ENCODE measurements at places on chromosomes 1 and 21.
A peak's percentile ranks its signal among the peaks of the same experiment; 100 is the strongest.

GRCh38 chr1:95282518-95282895, 48.5 kb downstream of the RWDD3 start:
- peak; percentile 81 for DNase-seq

DNA sequence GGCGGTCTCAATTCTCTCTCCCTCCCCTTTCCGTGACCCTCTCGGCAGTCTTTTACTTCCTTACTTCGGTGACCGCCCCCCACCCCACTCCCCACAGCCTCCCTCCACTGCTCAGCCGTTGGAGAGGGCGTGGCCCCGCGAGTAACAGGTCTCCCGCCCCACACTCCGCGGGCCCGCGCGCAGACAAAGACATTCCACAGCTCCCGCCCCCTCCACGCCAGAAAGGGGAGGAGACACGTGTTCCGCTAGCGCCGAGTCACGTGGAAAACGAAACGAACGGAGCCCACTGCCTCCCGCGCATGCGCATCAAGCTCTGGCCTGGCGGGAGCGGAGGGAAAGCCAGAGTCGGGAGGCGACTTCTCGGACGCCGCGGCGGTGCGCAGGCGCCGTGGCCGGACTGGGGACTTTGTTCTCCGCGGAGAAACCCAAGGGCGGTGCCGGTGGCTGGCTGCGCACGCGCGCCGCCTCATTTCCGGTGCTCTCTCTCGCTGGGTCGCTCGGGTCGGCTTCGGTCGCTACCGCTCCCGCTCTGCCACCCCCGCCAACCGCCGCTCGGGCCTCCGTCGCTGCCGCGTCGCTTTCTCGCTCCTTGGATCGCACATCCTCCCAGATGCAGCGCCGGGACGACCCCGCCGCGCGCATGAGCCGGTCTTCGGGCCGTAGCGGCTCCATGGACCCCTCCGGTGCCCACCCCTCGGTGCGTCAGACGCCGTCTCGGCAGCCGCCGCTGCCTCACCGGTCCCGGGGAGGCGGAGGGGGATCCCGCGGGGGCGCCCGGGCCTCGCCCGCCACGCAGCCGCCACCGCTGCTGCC, at the start of gene KHDRBS1:
Gene KHDRBS1 (plus strand): TSS at position 483 of the 813 bp plus-strand sequence. CDS start 128 bp downstream, at position 611.
- peak; percentile 99 for DNase-seq

- no peak for DNase-seq
These were observed 151.9 kb upstream of the KLHDC7A start for GRCh38 chr1:18328803-18329202.

- DNase-seq: peak; percentile 20
These were observed 100.1 kb upstream of the S1PR1 start for GRCh38 chr1:101136739-101137138.

DNA sequence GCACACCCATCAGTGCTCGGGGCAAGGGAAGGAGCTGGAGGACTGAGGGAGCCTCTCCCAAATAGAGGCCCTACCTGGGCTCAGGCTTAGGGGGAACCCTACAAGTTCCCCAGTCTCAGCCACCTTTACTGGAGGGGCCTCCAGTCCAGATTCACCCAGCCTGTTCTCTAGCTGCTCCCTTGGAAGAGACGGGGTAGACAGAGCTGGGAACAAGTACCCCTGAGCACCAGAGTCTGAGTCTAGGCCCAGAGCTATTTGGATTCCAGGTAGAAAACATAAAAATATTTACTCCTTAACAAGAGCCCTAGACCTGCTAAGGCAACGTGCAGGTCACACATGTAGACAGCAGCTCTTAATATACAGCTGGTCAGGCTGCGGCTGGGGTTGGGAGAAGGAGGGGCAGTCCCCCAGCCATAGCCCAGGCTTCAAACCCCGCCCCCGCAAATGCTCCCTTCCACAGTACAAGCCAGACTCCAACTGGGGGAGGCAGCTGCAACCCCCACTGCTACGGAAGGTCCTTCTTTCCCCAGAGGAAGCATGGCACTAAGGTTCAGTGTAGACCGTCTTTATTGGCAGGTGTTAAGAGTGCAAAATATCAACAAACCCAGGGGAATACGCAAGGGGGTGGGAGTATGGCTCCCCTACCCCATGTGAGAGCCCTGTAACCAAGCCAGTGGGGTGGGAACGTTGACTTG, 8.0 kb downstream of the TENT5B start:
- DNase-seq: peak; percentile 62

DNA sequence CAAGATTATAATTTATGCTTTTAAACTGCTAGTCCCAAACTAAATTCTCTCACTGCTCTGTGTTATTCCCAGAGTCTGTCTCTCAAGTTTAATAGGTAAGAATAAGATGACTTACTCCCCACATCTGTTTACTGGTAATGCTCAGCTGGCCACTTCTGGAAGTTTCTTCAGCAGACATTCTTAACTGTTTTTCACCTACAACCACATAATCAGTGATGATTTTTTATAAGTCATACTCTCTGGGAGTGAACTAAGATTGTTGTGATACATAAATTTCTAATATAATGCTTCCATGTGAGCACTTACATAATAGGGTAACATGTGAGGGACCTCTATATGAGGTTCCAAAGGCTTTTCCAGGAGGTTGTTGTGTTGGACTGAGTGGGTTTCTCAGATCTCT, 8.7 kb downstream of the SLAMF7 start:
- no peak for DNase-seq

- DNase-seq: no peak
These were observed 15.3 kb downstream of the RPS6KC1 start for GRCh38 chr1:213066363-213066762.

GRCh38 chr1:30805304-30806003, 47.9 kb upstream of the LAPTM5 start:
- peak; percentile 25 for DNase-seq

DNA sequence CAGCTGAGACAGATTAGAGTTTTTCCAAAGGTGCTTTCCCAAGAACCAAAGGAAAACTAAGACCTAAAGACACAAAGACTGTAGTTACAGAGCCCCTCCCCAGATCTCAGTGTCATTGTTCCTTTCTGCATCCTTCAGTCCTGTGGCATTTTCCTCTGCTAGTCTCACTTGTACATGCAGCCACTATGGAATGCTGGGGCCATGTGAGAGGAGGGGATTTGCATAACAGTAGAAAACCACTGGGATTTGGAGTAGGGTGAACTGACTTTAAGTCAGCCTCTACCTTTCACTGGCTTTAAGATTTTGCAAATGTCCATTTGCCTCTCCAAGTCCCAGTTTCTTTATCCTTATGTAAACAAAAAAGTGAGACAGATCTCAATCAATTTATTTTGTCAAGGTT, 119.4 kb upstream of the F3 start:
- no peak for DNase-seq

DNA sequence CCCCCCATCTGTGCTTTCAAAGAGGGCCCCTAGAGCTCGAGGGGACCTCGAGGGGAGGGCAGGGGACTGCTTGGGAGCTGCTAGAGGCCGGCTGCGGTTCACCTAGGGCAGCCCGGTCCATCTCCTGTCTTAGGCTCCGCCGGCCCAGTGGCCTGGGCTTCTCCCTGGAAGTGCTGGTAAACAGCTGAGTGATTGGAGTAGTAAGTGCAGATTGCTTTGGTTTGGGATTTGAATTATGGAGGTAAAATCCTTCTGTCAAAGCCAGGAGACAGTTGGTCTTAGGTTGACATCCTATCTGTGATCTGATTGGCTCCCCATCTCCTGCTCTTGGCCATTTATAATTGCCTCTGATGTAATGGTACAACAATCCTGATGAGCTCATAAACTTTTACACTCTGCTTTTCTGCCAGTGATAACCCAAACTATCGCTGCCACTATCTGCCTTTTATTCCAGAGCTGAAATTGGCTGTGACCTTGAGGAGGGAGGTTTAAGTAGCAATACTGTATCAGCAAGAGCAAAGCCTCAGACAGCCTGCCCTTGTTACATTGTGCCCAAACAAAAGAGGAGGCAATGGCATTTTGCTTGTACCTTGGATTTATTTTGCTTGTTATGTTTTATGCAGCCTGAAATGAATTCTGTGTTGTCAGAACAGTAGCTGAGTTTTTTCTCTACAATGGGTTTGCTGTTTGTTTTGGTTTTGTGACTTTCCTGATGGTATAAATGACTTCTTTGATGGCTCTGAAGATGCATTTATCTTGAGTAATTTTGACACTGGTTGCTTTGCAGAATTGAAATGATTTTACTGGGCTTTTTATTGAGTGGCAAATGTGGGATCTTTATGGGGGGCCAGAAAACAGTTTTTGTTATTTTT, 2.4 kb downstream of the ARID1A start:
- peak; percentile 97 for DNase-seq

GRCh38 chr1:206728697-206728987, 41.9 kb upstream of the IL19 start:
- DNase-seq: no peak

- DNase-seq: peak; percentile 77
These were observed 29.4 kb downstream of the FRRS1 start for GRCh38 chr1:99737016-99737415.

DNA sequence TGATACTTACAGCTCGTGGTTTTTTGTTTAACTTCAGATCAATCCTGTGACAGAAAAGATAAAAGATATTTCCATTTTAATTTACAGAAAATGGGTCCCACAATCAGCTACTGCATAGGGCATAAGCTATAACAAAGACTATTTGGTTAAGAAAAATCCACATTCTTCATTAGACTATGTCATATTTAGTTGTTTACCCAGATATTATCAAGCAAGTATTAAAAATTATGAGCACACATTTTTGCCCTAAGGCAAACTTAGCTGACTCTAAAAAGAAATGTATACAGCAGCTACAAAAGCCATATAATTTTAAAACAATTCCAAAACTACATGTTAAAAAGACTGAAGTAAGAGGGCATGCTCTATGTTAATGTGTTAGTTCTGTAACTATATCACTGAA, 18.7 kb downstream of the MEAF6 start:
- no peak for DNase-seq

DNA sequence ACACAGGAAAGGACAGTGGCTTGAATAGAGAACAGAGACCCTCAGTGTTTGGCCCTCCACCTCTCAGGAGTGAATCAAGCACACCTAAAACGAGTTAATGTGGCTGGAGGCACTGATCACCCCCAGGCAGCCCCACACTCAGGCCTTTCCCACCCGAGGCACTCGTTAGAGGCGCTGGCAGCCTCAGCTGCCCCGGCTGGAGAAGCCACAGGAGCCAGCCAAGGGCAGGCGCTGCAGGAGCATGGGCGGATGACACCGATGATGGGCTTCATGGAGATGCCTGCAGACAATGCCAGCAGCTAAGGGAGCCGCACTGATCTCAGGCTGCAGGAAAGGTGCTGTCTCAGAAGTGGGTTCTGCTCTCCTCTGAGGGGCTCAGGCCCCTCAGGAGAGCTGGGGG, 24.1 kb upstream of the ABCG1 start:
- DNase-seq: no peak

DNA sequence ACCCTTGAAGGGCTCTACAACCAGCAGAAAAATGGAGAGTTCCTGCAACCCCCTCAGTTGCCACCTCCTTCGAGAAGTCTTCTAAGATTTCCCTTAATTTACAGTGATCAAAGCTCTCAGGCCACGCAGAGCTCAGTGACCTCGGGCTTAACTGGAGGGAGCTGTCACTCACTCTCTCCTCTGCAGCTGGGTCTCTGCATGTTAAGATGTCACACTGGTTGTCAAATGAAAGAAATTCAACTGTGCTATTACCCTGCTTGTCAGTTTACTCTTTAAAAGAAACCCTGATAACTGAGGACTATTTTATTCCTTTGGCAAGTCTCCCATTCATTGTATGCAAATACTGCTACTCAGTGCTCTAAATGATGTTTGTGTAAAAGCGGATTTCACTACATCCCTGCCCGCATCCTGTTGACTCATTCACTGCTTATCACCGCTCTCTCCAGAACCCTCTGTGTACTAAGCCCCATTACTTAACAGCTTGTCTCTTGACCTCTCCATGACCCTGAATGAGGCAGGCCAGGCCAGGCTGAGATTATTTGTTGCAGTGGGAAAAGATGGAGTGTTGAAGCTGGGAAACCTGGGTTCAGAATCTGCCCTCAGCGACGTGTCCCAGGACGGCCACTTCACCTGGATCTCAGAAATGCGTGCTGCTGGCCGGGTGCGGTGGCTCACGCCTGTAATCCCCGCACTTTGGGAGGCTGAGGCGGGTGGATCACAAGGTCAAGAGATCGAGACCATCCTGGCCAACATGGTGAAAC, 13.7 kb downstream of the DHRS3 start:
- DNase-seq: peak; percentile 95

DNA sequence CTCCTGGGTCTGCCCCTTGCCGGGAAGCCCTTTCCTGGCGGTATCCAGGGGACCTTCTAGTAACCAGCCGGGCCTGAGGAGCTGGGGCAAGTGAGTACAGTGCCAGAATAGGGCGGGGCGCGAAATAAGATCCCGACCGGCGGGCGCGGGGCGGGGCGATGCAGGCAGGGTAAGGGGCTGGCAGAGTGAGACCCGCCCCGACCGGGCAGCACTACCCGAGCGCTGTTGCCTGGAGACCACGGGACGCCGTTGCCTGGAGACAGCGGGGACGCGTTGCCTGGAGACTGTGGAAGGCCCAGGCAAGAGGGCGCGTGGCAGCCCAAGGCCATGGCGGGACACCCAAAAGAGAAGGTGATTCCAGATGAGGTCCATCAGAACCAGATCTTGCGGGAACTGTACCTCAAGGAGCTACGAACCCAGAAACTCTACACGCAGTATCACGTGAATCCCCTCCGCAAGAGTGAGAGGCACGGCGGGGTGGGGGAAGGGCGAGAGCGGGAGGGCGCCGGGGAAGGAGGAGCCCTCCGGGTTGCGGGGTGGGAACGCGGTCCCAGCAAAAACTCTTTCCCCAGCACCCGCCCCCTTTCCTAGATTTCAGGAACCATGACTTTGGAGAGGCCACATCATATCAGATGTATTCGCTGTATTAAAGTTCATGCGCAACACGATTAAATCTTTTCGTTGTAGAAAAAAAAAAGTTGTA, 24.3 kb downstream of the EBNA1BP2 start:
- DNase-seq: peak; percentile 40

DNA sequence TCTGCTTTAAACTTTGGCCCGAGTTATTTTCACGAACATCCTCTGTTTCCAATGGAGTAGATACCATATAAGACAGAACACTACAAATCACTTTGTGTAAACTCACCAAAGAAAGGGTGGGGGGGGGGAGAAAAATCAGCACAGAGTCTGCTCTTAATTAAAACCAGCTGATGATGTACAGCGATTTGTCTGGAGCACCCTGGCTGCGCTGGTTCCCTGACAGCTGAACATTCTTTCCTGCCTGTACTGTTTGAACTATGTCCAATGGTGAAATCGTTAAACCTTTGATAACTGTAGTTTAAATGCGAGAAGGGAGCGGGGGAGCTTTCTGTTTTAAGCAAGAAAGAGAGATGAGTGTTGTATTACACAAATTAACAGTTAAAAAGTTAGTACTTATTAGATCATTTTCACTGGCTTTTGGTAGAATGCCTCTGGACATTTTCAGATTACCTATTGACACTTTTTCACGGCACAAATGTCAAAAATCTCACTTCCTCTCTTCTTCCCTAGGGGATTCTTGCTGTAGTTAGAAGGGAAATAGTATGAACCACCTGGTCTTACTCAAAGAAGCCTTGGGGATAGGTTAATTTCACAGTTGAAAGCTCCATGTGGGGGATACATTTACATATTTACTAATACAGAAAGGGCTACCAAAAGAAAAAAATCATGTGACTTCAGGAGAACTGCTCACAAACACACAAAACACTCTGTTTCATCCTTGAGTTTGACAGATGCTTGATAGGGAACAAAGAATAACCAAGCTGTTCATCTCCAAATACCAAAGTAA, 140.2 kb upstream of the RUNX1 start:
- peak; percentile 97 for DNase-seq

GRCh38 chr1:247111700-247112478, 7.7 kb upstream of the ZNF669 start:
- DNase-seq: peak; percentile 21
